ENCODE measurements at places on chromosomes 7 and 10.

DNA sequence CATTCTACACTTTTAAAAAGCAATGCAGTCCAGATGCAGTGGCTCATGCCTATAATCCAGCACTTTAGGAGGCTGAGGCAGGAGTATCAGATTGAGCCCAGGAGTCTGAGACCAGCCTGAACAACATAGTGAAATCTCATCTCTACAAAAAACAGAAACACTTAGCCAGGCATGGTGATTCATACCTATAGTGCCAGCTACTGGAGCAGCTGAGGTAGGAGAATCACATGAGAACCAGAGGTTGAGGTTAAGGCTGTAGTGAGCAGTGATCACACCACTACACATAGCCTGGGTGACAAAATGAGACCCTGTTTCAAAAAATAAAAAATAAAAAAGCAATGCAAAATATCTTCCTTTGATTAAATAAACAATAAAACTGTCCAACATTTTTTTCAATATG, 205.2 kb downstream of the GRM8 start:
- no peak for DNase-seq

GRCh38 chr10:14758994-14759664, 15.6 kb downstream of the FAM107B start:
- no peak for DNase-seq

DNA sequence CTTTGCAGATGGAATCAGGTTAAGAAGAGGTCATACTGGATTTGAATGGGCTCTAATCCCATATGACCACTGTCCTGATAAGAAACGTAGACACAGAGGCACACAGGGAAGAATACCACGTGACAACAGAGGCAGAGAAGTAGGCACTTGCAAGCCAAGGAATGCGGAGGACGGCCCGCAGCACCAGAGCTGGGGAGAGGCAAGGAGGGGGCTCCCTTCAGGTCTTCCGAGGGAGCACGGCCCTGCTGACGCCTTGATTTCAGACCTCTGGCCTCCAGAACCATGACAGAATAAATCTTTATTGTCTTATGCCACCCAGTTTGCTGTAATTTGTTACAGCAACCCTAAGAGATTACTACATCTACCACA, 44.7 kb upstream of the TMEM213 start:
- no peak for DNase-seq

DNA sequence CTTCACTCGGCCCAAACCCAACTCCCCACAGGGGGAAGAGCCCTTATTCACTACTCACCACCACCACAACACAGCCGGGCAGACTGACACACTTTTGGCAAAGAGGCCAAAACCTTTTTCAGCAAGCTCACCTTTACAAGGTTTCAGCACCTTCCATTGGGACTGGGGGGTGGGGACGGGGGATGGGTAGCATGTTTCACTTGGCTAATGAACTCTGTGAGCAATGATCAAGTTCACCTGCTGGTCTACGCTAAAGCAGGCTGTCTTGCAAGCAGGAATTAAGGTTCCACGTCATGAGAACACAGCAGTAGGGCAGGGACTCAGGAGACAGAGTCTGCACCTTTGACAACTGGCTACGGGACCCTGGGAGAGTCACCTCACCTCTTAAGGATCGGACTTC, 7.0 kb downstream of the FAM53B start:
- no peak for DNase-seq

DNA sequence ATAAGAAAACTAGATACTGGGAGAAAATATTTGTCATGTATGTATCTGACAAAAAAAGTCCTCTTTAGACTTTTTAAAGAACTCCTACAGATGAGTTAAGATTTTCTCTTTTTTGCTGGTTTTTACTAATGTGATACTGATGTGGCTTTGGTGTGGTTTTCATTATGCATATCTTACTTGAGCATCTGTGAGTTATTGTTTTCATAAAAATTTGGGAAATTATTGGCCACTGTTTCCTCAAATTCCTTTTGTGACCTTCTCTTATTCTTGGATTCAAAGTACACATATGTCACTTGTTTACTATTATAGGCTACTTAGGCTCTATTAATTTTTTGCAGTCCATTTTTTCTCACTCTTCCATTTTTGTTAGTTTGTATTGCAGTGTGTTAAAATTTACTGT, 89.0 kb downstream of the PPP1R9A start:
- DNase-seq = no peak

DNA sequence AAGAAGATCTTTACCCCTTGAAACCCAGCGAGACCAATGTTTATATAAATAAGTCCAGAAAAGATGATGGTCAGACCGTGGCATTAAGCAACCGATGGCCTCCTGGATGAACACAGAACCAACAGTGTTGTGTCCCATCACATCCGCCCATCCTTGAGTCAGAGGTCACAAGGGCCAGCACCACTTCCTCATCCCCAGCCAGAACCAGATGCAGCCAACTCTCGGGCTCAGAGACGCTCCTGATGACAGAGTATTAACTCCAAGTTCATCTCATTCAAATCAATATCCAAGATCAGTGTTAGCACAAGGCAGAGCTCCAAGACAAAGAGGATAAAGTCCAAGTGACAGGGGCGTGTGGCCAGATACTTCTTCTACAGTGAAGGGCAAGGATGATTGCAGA, 63.5 kb downstream of the FAM53B start:
- no peak for DNase-seq

DNA sequence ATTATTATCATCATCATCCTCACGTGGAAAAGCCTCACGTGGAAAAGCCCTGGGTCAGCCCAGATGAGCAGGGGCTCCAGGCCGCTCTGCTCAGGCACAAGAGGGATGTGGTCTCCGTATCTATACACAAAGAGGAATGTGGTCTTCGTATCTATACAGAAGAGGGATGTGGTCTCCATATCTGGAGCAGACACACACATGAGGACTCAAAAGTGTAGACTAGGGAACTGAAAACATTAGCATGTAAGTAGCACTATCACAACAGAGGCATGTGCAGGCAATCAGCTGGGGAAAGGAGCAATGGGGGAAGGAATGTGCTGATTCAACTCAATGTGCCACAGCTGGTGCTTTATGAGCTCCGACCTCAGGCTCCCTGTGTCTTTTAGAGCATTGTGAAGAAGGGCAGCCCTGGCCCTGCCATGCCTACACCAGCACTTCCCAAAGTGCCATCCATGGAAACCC, 86.5 kb downstream of the PLXNA4 start:
- no peak for DNase-seq

All from HFFc6 (cell line).